Activated CD4-positive, alpha-beta T cell treated with anti-CD3 and anti-CD28 coated beads, Interleukin-2, amount 50 U/mL, for 1 hour (primary cell): ENCODE measurements at places on chromosomes 12 and 14.

DNA sequence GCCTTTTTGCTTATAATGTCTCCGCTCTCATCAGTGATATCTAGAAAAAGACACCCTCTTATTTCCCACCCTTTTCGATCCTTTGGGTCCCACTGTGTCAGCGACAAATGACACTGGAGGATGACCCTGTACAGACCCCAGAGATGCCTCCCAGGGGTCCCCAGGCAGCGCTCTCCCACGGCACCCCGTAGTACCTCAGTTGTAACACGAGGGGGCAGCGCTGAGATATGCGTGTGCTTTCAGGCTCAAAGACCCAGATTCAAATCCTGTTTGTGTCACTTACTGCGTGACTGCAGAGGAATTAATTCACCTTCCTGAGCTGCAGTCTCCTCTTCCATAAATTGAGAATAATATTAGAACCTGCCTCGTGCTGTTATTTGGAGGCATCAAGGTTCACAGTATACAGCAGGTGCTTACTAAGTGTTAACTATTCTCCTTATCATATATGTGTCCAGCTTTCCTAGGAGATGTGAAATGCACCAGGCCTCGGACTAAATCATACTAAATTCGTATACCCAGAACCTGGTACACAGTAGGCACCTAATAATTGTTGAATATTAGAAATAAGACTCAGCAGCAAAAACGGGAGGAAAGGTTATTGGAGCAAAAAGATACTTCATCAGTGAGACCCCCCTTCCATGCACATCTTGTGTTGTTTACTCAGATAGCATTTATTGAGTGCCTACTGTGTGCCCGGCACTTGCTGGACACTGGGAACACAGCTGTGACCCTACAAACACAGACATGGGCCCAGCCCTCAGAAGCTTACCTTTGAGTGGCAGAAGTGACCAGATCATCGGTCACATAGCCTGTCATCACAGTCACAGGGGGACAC is 99.9 kb downstream of the PHETA1 start:
- no peak for DNase-seq

DNA sequence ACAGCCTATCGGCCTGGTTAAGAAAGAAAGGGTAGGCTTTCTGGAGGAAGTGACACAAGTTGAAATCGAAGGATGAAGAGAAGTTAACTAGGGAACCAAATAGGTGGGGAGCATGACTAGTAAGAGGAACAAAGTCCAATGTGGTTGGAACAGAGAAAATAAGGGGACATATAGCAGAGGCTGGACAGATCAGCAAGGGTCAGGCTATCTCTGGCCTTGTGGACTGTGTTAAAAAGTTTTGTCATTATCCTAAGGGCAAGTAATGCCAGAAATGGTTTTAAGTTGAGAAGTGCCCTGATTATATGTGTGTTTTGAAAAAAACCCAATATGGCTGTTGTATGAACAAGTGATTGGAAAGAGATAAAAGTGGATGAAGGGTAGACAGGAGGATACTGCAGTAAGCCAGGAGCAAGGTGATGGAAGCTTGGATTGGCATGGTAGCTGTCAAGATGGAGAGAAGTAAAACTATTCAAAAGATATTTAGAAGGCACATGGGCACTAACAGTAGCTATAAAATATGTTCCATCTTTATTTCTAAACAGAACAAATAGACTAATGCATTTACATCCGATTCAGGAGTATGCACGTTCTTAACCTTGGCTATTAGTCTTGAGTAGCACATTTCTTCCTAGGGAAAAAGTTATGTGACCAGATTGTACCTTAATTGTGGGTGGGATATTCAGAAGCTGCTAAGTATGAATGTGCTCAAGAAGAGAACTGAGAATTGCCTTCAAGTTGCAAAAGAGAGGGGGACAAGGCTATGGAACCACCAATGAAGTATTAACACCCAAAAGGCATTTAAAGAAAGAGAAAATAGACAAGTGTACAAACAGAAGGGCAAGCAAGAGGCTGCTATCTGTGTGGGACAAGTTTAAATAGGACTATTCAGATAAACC is 46.8 kb upstream of the OR5AU1 start:
- no peak for DNase-seq

GRCh38 chr14:101634850-101635748 is 73.8 kb downstream of the DIO3 start:
- no peak for DNase-seq

- no peak for DNase-seq
These were observed 23.6 kb downstream of the AK7 start for GRCh38 chr14:96415559-96415958.

- no peak for DNase-seq
These were observed 758.0 kb upstream of the USP15 start for GRCh38 chr12:61502179-61502578.

DNA sequence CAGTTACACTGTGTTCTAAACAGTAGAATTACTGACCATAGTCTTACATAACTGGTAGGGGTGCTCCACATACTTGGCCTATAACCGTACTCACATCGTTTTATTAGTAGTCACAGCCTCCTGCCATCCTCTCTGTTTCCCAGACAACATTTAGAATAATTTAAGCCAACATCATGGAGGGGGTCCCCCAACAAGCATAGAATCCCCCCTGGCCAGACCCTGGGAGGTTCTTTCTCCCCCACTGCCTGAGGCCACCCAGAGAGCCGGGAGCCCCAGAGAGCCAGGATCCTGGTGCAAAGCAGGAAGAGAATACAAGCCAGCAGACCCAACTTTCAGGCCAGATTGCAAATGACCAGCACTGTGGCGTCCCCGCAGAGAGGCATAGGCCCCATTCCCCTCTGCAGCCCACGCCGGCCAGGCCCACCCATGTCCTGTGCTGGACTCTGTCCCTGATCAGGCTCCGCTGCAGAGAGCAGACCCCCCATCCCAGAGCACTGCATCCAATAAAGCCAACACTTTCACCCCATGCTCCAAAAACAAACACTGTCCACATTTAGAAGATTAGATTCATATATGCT is 195.2 kb downstream of the NTF3 start:
- DNase-seq, result no peak

- no peak for DNase-seq
These were observed 63.8 kb upstream of the ACTN1 start for GRCh38 chr14:69042787-69043444.

DNA sequence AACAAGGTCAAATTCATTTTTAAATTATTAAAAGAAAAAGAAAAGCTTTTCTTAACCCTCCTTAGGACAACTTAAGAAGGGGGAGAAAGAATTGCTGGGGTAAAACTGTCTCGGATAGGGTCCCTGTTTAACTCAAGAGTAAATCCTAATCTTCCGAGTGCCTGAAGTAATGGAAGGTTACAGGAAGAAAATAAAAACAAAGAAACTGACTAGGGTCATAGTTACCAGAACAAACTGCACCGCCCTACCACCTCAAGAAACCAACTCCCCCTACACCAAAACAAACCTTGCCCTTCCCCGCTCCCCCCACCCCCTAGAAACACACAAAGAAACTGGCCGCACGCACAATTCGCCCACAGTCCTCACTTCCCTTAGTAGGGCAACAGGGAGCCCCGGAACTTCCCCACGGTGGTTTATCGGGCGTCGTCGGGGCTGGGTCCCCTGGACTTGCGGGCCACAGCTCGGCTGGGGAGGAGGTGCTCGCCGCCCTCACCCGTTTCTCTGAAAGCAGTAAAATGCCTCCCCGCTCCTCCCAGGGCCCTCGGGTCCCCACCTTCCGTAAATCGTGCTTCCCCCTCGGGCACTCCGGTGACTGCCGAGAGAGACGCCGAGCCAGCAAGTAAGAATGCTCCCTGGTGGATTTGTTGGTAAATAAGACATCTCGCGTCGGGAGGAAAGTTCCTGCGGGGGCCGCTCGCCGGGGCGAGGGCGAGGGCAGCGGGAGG is 2.4 kb downstream of the SINHCAF start:
- peak; percentile 56 for DNase-seq

DNA sequence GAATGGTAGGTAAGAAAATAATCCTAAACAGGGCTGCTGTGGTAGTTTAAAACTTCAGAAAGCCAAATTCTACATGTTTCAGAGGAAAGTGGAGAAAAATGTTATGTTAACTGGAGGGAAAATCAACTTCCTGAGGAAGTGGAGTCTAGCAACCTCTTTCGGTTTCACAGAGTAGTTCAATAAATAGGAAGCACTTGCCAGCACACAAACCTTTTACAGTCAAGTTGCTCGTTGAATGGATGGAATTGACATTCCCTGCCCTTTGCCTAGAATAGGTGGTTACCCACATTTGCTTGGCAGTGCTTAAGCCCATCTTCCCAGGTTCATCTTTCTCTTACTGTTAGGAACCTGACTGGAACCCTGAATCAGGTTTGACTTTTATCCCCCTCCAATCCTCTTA is 15.9 kb downstream of the ANKRD13A start:
- DNase-seq, result no peak

- DNase-seq, result no peak
These were observed 162.4 kb downstream of the RBM19 start for GRCh38 chr12:113803759-113804140.

GRCh38 chr12:85424581-85425348 is 144.7 kb downstream of the ALX1 start:
- no peak for DNase-seq

DNA sequence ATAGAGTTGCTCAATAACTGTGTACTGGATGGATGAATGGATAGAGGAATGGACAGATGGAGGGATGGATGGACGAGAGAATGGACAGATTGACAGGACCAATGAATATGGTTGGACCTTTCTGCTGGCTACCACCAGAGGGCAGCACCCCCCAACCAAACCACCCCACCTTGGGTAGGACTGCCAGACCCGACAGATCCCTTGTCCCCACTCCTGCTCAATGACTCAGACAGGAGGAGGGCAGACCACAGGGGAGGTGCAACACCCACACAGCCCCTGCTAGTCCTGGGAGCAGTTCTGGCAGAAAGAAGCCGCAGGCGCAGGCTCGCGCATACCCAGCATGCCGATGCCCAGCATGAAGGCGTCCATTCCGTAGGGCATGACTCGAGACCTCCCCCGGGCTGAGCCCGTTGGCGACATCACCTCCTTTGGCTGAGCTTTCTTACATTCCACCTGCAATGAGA is 12.4 kb downstream of the MSI1 start:
- DNase-seq, result peak; percentile 68

GRCh38 chr12:82803201-82803600 is 116.5 kb downstream of the TMTC2 start:
- no peak for DNase-seq

- no peak for DNase-seq
These were observed 270.2 kb downstream of the SSPN start for GRCh38 chr12:26465419-26466097.

GRCh38 chr12:68837215-68837614 is 29.2 kb downstream of the MDM2 start:
- no peak for DNase-seq

GRCh38 chr12:40691913-40692764 is at the start of gene CNTN1:
TSS of gene CNTN1 (plus strand) at chr12:40692439.
- DNase-seq, result no peak

- no peak for DNase-seq
These were observed 89.6 kb downstream of the TTC7B start for GRCh38 chr14:90726656-90727055.

- DNase-seq, result no peak
These were observed 36.3 kb upstream of the PNMA1 start for GRCh38 chr14:73750531-73750901.
